HEK293T (cell line): ENCODE measurements at places on chromosomes 3 and 15.

GRCh38 chr3:14472471-14473351 lies 67.4 kb downstream of the GRIP2 start:
- DNase-seq = no peak

- DNase-seq = no peak
These were observed 46.1 kb upstream of the SLCO2A1 start for GRCh38 chr3:134075846-134076245.

GRCh38 chr3:126751611-126752302 lies 47.7 kb downstream of the CHCHD6 start:
- no peak for DNase-seq

- no peak for DNase-seq
These were observed 221.2 kb upstream of the LINGO1 start for GRCh38 chr15:77853910-77854309.

DNA sequence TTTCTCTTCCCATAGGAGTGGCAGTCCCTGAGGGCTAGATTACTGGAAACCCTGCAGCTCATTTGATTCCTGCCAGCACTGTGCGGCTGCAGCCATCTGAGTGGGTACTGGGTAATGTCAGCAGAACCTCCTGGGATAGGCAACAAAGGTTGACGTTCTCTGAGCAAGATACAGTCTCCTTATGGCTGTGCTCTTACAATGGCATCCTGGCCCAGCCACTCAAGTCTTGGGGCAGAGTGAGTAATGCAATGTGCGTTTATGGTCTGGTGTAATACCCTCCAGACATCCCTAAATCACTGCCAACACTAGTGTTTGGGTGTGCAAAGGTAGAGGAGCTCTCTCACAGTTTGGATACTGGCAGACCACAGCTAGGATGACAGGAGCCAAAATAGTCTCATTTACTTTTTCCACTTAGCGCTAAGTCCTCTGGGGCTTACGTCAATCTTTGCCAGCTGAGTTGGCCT lies 775.8 kb downstream of the ZNF385D start:
- no peak for DNase-seq

DNA sequence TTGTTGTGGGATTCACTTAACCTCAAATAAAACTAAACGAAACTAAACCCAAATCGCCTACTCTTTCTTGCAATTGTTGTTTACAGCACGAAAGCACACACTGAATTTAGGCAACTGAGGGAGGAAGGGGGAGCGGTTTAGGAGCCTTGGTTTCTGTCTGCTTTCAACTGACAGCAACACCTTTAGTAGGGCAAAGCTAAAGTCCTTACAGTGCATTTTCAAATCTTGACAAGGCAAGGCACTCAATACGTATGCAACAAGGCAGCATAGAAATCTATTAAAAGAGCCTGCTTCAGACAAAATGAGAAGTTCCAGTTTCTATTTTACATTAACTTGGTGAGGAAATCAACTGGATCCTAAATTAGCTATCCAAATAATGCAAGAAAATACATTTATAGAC lies 174.6 kb downstream of the CHST2 start:
- DNase-seq = no peak

GRCh38 chr15:67892559-67893377 lies 52.9 kb upstream of the RNU6-1 start:
- DNase-seq = no peak

GRCh38 chr3:128067489-128067888 lies 15.3 kb downstream of the SEC61A1 start:
- DNase-seq = no peak

GRCh38 chr15:68337826-68338225 lies 60.3 kb downstream of the FEM1B start:
- DNase-seq = no peak

GRCh38 chr3:144073698-144074097 lies 102.1 kb downstream of the DIPK2A start:
- DNase-seq = no peak

DNA sequence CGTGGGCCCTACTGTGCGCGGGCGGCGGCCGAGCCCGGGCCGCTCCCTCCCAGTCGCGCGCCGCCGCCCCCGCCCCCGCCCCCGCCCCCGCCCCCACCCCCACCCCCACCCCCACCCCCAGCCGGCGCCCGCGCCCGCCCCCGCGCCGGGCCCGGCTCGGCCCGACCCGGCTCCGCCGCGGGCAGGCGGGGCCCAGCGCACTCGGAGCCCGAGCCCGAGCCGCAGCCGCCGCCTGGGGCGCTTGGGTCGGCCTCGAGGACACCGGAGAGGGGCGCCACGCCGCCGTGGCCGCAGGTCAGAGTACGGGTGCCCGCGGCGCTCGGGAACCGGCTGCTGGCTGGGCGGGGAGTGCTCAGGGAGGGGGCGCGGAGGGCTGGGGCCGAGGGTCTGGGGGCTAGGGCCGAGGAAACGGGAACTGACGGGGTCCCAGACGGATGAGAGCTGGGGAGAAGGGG lies 1.1 kb upstream of the PPARG start:
- peak; percentile 62 for DNase-seq

- peak; percentile 12 for DNase-seq
These were observed 2.1 kb downstream of the ATP11B start for GRCh38 chr3:182795389-182795782.

- DNase-seq = no peak
These were observed 417.1 kb downstream of the RBMS3 start for GRCh38 chr3:29697989-29698388.

DNA sequence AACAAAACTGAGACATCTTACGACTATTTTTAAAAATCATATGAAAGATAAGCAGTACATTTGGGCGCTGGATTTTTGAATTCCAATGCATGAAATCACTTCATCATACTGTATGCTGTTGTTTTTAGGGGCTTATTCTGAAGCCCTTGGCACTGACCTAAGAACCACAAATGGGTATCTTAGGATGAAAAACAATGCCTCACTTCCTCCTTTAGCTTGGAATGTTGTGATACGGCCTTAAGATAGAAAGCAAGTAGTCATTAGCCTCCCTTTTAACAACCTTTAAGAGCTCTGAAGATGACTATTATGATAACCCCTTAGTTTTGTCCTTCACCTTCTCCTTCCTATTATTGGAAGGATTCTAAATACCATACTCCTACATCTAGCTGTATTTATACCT lies 289.8 kb downstream of the ARPP21 start:
- no peak for DNase-seq

DNA sequence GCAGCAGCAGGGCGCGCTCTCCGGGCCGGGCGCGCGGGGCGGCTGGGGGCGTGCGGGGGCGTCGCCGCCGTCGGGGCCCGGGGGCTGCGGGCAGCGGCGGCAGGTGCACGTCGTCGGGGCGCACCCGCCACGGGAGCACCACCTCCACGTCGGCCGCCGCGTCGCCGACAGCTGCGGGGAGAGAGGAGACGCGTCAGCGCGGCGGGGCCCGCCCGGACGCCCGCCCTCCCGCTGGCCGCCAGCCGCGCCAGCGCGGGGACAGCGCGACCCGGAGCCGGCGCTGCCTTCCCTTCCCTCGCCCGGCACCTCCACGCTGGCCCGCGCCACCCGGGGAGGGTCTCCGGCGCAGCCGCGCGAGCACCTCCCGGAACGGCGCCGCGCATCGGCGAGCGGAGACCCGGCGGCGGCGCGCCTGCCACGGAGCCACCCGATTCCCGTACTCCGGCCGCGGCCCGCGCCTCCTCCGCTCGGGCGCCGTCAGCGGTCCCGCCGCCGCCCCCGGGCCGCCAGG lies 481 bp downstream of the ADAMTS17 start:
- DNase-seq = peak; percentile 36

GRCh38 chr3:134086616-134087015 lies 56.9 kb upstream of the SLCO2A1 start:
- DNase-seq = no peak
